CD14-positive monocyte (primary cell): ENCODE measurements at places on chromosomes 7 and 10. TPM values are rescaled to one million over a fixed set of nuclear protein-coding genes. Genes with fewer than 3 reads are reported as not detected.
A peak's percentile ranks its signal among the peaks of the same experiment; 100 is the strongest.

GRCh38 chr7:106421181-106421762 is 136.5 kb upstream of the NAMPT start:
- peak; percentile 96 for DNase-seq

DNA sequence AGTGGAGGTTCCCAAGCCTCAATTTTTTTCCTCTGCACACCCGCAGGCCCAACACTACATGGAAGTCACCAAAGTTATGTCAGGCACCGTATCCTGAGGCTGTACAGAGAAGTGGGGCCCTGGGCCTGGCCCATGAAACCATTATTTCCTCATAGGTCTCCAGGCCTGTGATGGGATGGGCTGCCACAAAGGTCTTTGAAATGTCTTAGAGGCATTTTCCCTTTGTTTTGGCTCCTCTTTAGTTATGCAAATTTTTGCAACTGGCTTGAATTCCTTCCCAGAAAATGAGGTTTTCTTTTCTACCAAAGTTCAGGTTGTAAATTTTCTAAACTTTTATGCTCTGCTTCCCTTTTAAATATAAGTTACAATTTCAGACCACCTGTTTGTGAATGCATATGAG is 365.2 kb downstream of the HGF start:
- no peak for DNase-seq

Gene HMX2
- polyA plus RNA-seq: not detected in 2 replicates

Gene KIF11
- polyA plus RNA-seq: 0.05 and 0.07 TPM in 2 replicates

Gene LRRN3
- not detected in 2 replicates for polyA plus RNA-seq

GRCh38 chr7:94212160-94212559 is 182.5 kb upstream of the COL1A2 start:
- DNase-seq: no peak

DNA sequence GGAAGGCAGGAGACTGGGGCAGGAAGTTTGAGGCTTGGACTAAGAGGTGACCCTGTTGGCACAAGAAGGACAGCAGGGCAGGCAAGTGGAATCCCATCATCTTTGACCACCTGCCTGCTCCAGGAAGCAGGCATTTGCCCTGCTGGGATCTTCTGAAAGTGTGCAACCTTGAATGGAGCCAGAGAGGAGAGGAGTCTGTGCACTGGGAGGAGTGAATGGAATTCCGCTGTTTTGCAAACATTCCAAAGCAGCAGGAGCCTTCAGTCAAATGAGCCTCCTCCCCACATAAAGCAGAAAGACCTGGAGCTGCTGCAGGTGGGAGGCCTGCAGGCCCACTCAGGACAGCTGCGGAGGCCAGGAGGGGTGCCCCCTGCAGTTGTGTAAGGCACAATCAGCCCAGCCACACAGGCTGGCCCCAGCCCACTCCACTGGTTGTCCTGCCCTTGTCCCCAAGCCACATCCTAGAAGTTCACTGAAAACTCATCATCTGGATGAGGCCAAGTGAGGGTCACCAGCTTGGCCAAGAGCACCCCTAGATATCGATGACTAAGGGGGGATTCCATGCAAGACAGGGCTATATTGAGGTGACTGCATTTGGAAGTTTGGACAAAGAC is 249.5 kb downstream of the RPS24 start:
- DNase-seq: no peak
